Activated CD4-positive, alpha-beta T cell treated with anti-CD3 and anti-CD28 coated beads, Interleukin-2, Interleukin-4, amounts not matched to agents 100 ng/mL and 50 ng/mL, durations not matched to agents 16 hours and 8 hours (primary cell): ENCODE measurements at places on chromosomes 3 and 15.

DNA sequence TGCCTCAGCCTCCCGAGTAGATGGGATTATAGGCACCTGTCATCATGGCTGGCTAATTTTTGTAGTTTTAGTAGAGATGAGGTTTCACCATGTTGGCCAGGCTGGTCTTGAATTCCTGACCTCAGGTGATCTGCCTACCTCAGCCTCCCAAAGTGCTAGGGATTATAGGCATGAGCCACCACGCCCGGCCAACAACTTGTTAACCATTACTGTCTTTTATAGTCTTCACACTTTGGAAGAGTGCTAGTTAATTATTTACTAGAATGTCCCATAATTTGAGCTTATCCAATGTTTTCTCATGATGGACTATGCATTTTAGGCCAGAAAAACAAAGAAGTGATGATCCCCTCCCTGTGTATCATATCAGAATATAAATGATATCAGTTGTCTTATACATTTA, 288.6 kb upstream of the CBLB start:
- no peak for DNase-seq

- DNase-seq, result no peak
Observed at GRCh38 chr3:20462226-20462625, 276.2 kb upstream of the SGO1 start.

- DNase-seq, result no peak
Observed at GRCh38 chr3:18135060-18135814, 289.9 kb downstream of the SATB1 start.

DNA sequence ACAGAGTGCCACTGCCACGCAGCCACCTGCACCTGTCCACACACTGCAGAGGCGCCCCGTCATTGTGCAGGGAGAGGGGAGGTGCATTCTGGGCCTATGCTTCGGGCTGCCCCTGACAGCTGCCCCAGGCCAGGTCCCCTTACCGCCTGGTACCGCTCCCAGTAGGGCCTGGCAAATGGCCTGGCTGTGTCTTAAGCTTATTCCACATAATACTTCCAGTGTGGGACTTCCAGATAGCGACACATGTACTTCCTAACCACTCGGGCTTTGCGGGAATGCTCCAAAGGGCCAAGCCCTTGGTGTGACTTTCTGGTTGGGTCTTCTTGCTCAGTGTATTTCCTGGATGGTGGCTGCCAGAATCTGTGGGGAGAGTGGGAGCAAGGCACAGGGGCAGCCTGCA, 254.3 kb upstream of the CHRNA7 start:
- DNase-seq, result no peak

- DNase-seq, result no peak
Observed at GRCh38 chr3:176584413-176585176, 612.7 kb downstream of the TBL1XR1 start.

- DNase-seq, result no peak
Observed at GRCh38 chr3:133038731-133039375, 662 bp downstream of the TMEM108 start.

DNA sequence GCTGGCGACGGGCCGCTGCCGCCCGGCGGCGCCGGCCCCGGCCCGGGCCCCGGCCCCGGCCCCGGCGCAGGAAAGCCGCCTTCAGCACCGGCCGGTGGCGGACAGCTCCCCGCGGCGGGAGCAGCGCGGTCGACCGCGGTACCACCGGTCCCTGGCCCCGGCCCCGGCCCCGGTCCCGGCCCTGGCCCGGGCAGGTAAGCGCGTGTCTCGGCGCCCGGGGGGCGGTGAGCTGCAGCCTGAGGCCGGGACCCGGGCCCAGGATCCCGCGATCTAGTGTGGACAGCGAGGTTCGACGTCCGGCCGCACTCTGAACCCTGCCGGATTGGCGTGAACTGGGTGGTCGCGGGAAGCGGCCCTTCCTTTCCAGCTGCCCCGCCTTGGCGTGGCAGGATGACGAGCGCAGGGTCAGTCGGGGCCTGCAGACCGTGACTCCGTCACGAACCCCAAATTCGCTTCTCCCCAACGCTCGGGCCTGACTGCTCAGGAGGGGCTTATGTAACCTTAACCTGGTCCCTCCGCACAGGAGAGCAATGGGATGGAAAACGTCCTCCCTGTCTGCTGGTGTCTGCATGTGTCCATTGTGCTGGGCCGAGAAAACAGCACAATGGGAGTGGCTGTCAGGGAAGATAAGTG, 472 bp downstream of the BSN start:
- peak; percentile 27 for DNase-seq

- DNase-seq, result peak; percentile 3
Observed at GRCh38 chr15:89693696-89694095, 3.1 kb downstream of the WDR93 start.

GRCh38 chr15:52326756-52327155, 31.2 kb upstream of the MYO5C start:
- no peak for DNase-seq

- no peak for DNase-seq
Observed at GRCh38 chr3:88957711-88958439, 149.5 kb upstream of the EPHA3 start.
